Stimulated activated naive B cell treated with anti-CD40 and anti-IgM and Interleukin-4, amounts not matched to agents 10 μg/mL and 1 μg/mL and 100 μg/mL, for 72 hours (primary cell): ENCODE measurements at places on chromosomes 3 and 15.
A peak's percentile ranks its signal among the peaks of the same experiment; 100 is the strongest.

- H3K36me3 ChIP-seq, result no peaks in the 10 kb centered on the region
- H3K4me1 ChIP-seq, result peaks cover 10% of the 10 kb centered on the region
- peak overlapping the region; percentile 43 for H3K27ac ChIP-seq
These were observed 24.9 kb downstream of the TMEM207 start for GRCh38 chr3:190424478-190425439.

DNA sequence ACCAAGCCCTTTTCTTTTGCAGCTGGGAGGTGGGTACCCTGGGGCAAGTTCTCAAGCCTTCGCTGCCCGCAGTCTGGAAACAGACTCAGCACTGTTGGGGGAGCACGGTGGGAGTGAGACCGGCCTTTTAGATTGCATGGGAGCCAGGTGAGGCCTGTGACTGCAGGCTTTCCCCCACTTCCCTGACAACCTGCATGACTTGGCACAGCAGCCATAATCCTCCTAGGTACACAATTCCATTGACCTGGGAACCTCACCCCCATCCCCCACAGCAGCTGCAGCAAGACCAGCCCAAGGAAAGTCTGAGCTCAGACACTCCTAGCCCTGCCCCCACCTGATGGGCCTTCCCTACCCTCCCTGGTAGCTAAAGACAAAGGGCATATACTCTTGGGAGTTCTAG, 52.2 kb upstream of the CCDC80 start:
- DNase-seq, result no peak
- H3K27me3 ChIP-seq, result peaks cover 8% of the 10 kb centered on the region
- peaks cover 18% of the 10 kb centered on the region for H3K4me1 ChIP-seq
- no peak overlapping the region for H3K4me3 ChIP-seq
- H3K36me3 ChIP-seq, result peaks cover 2% of the 10 kb centered on the region
- H3K27ac ChIP-seq, result no peak overlapping the region

DNA sequence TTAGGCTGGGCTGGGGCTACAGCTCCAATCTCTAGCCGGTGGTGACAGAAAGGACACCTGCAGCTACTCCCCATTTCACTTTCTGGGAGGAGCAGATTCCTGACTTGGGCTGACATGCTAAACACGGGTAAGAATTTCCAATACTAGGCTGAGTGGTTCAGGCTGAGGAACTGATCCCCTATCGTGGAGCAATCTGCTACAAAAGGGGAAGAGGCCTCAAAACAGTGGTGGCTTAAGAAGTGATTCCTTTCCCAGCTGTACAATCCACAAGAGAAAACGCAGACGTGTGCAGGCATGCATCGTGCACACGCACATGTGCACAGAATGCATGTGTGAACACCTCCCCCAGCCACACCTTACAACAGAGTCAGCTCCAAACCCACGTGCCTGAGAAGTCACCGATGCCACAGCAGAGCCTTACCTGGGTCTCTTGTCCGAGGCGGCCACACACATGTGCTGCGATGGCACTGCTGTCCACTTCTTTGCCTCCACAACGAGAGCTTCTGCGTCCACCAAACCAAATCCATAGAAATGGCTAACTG, 86.7 kb upstream of the SNRPA1 start:
- no peaks in the 10 kb centered on the region for H3K4me1 ChIP-seq
- DNase-seq, result no peak
- H3K4me3 ChIP-seq, result no peak overlapping the region
- no peaks in the 10 kb centered on the region for H3K36me3 ChIP-seq

GRCh38 chr3:46372492-46373359, 2.0 kb downstream of the CCR5 start:
- DNase-seq, result no peak
- H3K4me3 ChIP-seq, result no peak overlapping the region
- no peak overlapping the region for H3K27ac ChIP-seq
- H3K4me1 ChIP-seq, result peaks cover 3% of the 10 kb centered on the region

GRCh38 chr3:195110647-195111318, 160.2 kb downstream of the XXYLT1 start:
- no peak for DNase-seq
- H3K27me3 ChIP-seq, result no peaks in the 10 kb centered on the region
- H3K36me3 ChIP-seq, result peaks cover 4% of the 10 kb centered on the region
- no peak overlapping the region for H3K4me3 ChIP-seq
- H3K4me1 ChIP-seq, result peaks cover 10% of the 10 kb centered on the region
- no peak overlapping the region for H3K27ac ChIP-seq

DNA sequence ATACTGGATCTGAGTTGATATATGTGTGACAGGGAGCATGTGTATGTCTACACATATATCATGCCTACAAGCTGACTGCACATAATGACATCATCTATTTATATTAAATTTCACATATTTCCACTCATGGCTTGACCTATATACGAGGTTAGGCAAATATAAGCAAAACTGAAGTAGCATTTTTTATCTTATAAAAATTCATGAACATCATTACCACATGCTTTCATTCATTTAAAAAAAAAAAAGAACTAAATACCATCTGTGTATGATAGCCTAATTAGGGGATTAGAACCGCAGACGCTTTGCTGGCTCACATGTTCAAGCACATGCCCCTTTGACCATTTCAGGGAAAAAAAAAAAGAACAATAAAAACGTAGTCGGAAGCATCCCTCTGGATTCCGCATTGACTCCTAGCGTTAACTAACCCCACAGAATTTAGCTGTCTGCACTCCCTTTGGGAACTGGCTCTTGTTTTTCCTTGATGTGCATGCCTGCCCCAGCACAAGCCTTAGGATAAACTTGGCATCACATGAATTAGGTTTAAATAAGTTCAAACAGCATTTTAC, 888.4 kb downstream of the ROBO1 start:
- H3K36me3 ChIP-seq, result no peaks in the 10 kb centered on the region
- H3K4me3 ChIP-seq, result no peak overlapping the region
- H3K27me3 ChIP-seq, result no peaks in the 10 kb centered on the region

DNA sequence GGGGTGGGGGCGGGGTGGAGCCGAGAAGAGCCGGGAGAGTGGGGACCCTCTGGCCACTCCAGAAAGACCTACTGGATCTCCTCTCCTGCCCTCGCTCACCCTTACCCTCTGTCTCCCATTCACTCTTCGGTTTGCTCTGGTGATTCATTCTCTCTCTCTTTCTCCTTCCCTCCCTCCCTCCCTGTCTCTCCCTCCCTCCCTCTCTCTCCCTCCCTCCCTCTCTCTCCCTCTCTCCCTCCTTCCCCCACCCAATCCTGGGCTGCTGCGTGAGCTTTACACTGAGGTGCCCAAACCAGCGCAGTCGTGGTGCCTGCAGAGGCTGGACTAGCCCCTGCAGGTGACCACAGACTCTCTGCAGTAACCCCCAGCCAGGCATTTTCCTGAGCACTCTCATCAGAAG, 32.2 kb upstream of the ADAMTS17 start:
- H3K36me3 ChIP-seq, result peaks cover 3% of the 10 kb centered on the region
- DNase-seq, result no peak
- H3K27ac ChIP-seq, result no peak overlapping the region
- no peaks in the 10 kb centered on the region for H3K4me1 ChIP-seq
- H3K4me3 ChIP-seq, result no peak overlapping the region
- H3K27me3 ChIP-seq, result peaks cover 39% of the 10 kb centered on the region

DNA sequence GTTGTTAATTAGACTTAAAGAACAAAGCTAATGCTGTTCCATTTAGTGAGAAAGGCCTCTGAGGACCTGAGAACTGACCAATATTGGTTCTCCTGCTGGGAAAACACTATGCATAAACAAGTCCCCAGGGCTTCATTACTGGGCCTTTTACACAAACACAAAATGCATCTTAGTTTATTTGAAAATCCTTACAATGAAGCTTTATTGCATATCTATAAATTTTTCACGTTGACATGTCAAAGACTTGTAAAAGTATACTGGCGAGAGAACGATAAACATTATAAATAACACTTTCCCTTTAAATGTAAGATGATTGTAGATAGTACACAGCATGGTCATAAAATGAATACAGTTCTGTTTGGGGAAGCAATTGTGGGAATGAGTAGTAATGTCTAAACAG, 151.7 kb downstream of the ROBO2 start:
- no peak overlapping the region for H3K27ac ChIP-seq
- no peak for DNase-seq
- no peak overlapping the region for H3K4me3 ChIP-seq
- H3K4me1 ChIP-seq, result no peaks in the 10 kb centered on the region

DNA sequence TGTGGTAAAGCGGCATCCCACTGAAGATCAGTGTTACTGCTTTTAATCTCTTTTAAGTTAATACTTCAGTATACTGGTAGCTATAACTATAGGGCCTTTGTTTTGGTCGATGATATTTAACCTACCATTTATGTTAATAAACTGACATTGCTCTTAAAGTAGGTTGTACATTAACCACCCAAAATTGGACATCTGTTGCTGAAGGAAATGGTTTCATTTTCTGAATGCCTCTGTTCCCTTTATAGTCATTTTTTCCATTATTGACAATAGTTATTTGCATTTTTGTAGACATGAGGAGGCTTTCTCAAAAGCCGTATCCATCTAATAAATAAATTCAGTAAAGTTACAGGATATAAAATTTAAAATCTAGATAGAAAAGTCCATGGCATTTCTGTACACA, 252.4 kb upstream of the UBE2E1 start:
- H3K4me1 ChIP-seq, result peaks cover 22% of the 10 kb centered on the region
- H3K27me3 ChIP-seq, result no peaks in the 10 kb centered on the region
- H3K27ac ChIP-seq, result no peak overlapping the region
- H3K4me3 ChIP-seq, result no peak overlapping the region
- peaks cover 19% of the 10 kb centered on the region for H3K36me3 ChIP-seq
- DNase-seq, result no peak

DNA sequence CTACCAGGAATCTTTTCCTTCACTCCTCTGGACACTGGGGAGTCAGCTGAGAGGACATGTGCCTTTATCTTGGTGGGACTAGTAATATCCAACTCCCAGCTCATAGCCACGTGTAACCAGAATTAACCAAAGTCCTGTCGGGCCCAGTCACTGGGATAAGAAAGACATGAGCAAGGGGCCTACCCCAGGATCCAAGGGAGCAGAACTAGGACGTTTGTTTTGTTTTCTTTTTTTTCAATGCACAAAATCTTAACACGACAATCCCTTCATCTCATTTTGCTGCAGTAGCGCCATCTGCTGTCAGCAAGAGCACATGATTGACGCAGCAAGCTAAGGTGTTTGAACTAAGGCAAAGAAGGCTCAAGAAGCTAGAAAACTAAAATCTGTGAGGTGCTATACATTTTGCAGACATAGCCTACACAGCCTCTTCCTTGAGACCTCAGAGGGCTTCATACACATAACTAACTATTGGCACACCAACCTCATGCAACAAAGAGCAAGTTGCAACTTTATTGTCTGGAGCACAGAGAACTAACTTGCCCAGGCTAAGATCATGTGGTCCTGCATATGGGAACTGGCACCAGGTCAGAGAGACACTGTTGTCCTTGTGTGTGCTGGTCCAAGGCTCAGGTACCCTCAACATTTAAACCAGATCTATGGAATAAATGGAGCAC, 43.6 kb downstream of the RLBP1 start:
- no peak overlapping the region for H3K4me3 ChIP-seq
- peaks cover 26% of the 10 kb centered on the region for H3K36me3 ChIP-seq
- H3K27ac ChIP-seq, result no peak overlapping the region
- peaks cover 39% of the 10 kb centered on the region for H3K4me1 ChIP-seq

DNA sequence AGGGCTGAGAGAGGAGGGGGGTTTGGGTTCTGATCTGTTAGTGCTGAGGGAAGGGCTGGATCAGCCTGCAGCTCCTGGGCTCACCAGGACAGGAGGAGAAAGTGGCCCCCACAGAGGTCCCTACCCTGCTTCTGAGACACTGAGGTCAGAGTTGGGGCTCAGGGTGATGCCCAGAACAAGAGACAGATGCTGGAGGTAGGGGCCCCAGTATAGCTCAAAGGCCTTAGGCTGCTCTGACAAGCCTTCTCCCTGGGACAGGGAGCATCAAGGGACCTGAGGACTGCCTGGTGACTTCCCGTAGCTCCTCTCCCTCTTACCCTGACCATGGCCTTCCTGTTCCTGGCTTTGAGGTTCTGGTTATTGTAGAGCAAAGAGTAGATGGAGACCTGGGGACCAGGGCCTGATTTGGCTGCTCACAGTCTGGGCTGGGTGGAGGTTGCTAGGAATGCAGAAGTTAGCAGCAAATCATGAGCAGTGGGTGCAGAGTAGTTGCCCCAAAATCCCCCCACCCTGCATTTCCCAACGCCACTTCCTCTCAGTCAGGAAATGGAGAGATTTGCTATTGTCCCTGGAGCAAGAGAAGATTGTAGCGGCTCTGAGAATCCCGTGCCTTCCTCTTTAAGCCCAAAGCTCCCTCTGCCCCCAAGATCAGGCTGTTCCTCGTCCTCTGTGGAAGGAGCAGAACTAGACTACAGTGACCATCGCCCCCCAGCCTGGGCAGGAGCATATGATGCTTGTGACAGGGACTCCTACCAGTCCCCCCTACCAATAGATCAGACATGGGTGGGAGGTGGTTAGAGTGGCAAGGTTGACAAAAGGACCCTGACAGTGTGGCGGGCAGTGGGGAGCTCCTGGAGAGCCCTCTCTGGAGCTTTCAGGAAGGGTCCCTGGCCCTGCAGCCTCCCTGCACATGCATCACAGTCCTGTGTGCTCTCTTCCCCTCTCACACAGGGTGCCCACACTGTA, 47.4 kb upstream of the SEC22A start:
- DNase-seq, result no peak
- peak overlapping the region; percentile 56 for H3K27ac ChIP-seq
- H3K27me3 ChIP-seq, result no peaks in the 10 kb centered on the region

GRCh38 chr3:24302396-24302795, 192.3 kb downstream of the THRB start:
- H3K4me1 ChIP-seq, result peaks cover 6% of the 10 kb centered on the region
- peaks cover 3% of the 10 kb centered on the region for H3K36me3 ChIP-seq
- H3K4me3 ChIP-seq, result no peak overlapping the region
- H3K27ac ChIP-seq, result no peak overlapping the region
- DNase-seq, result no peak
- no peaks in the 10 kb centered on the region for H3K27me3 ChIP-seq

DNA sequence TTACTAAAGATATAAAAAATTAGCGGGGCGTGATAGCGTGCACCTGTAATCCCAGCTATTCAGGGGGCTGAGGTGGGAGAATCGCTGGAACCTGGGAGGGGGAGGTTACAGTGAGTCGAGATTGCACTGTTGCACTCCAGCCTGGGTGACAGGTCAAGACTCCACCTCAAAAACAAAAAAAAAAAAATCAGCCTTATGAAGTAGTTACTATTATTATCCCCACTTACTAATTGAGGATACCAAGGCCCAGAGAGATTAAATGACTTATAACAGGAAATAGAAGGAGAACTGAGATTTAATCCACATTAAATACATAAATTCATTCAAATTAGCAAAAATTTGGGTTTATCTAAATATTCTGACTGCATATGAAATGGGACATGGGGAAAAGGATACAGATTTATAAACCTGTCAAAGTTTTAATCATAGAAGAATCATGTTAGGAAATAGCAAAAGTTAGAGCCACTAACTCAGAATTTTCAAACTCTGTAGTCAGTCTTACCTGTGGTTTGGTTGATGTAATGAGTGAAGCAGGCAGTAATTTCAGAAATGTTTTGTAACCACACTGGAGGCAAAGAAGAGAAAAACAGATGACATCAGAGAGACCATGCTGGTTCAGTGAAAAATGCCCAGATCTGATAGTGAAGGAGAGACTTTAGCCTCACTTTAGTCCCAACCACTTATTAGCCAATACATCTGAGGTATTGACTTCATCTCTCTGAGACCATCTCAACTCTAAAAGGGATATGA, 25.0 kb upstream of the ACAP2 start:
- DNase-seq, result no peak
- H3K27me3 ChIP-seq, result peaks cover 5% of the 10 kb centered on the region
- peaks cover 1% of the 10 kb centered on the region for H3K36me3 ChIP-seq
- peaks cover 14% of the 10 kb centered on the region for H3K4me1 ChIP-seq
- no peak overlapping the region for H3K4me3 ChIP-seq
- peak overlapping the region; percentile 37 for H3K27ac ChIP-seq
